ENCODE measurements at places on chromosomes 6 and 20.

- no peak for DNase-seq
Observed at GRCh38 chr6:133889557-133890403, 867 bp downstream of the TCF21 start.

- DNase-seq: no peak
Observed at GRCh38 chr6:127533736-127534135, 14.6 kb upstream of the MTCL3 start.

GRCh38 chr6:151121900-151122299 is 117.9 kb upstream of the AKAP12 start:
- DNase-seq: no peak

- DNase-seq: no peak
Observed at GRCh38 chr6:151294561-151295101, 54.9 kb downstream of the AKAP12 start.

DNA sequence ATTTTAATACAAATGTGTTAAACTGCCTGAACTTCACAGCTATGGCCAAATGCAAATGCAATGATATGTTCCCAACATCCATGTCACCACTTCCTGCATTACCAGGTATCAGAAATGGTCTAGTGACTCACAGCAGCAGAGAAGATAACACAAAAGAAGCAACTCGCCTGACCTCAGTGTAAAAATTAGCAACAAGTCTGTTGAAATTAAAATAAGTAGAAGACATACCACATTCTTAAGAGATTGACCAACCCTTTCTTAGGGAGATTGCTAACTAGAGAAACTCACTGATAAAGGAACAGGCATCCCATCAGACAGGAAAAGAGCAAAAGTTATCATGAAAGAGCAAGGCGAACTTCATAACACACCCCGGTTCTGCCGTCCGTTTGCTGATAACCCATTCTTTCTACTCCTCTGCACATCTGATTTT is 45.1 kb downstream of the RNASET2 start:
- DNase-seq: no peak

DNA sequence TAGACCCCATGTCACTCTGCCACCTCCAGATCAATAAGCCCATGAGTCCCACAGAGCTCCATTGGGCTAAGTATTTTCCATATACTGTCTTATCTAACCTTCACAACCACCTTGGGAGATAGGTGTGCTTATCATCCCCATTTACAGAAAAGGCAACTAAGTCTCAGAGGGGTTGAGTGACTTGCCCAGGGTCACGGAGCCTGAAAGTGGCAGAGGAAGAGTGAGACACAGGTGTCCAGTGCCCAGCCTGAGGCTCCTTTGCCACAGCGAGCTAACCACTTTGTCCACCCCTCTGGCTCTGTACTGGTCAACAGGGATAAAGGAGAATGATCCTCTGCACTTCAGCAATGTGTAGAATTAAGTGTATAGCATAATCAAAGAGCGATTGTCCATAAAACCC is 124.5 kb downstream of the GMDS start:
- DNase-seq: no peak

GRCh38 chr6:35264550-35265274 is 5.2 kb downstream of the ZNF76 start:
- no peak for DNase-seq

All from stimulated activated CD4-positive, alpha-beta T cell treated with anti-CD3 and anti-CD28 coated beads, Interleukin-1b, Interleukin-23, amount 100 ng/mL, for 24 hours (primary cell).